SJSA1 (cell line): ENCODE measurements at places on chromosomes 2 and 18. TPM values are rescaled to one million over a fixed set of nuclear protein-coding genes. Genes with fewer than 3 reads are reported as not detected.

The KIAA2012 gene
- total RNA-seq = 0.03 TPM in 1 of 2 replicates, not detected in the other

- H3K4me3 ChIP-seq = no peak overlapping the region
- DNase-seq = peak; percentile 13
- H3K36me3 ChIP-seq = no peaks in the 10 kb centered on the region
- peaks cover 10% of the 10 kb centered on the region for H3K4me1 ChIP-seq
- peaks cover 44% of the 10 kb centered on the region for H3K27me3 ChIP-seq
- no peak overlapping the region for H3K27ac ChIP-seq
These were observed 24.6 kb upstream of the SPP2 start for GRCh38 chr2:234025891-234026401.

The RTKN gene
- 5.6 and 8.7 TPM in 2 replicates for total RNA-seq

GRCh38 chr2:101779190-101779589, 81.7 kb downstream of the MAP4K4 start:
- H3K36me3 ChIP-seq = 0 out of 2 replicates have a peak, but pooled peaks cover 2% of the 10 kb centered on the region
- peaks cover 4% of the 10 kb centered on the region for H3K4me1 ChIP-seq
- no peak overlapping the region for H3K4me3 ChIP-seq
- no peak overlapping the region for H3K27ac ChIP-seq
- H3K27me3 ChIP-seq = no peaks in the 10 kb centered on the region
- no peak for DNase-seq

GRCh38 chr2:85850451-85850850, 38.3 kb downstream of the ST3GAL5 start:
- H3K36me3 ChIP-seq = peaks cover 67% of the 10 kb centered on the region
- peaks cover 15% of the 10 kb centered on the region for H3K4me1 ChIP-seq

- H3K27ac ChIP-seq = no peak overlapping the region
- H3K36me3 ChIP-seq = no peaks in the 10 kb centered on the region
These were observed 182.1 kb downstream of the AFF3 start for GRCh38 chr2:99960291-99960690.
